Skeletal muscle cell (primary cell): ENCODE measurements at places on chromosomes 1 and 21.
A peak's percentile ranks its signal among the peaks of the same experiment; 100 is the strongest.

DNA sequence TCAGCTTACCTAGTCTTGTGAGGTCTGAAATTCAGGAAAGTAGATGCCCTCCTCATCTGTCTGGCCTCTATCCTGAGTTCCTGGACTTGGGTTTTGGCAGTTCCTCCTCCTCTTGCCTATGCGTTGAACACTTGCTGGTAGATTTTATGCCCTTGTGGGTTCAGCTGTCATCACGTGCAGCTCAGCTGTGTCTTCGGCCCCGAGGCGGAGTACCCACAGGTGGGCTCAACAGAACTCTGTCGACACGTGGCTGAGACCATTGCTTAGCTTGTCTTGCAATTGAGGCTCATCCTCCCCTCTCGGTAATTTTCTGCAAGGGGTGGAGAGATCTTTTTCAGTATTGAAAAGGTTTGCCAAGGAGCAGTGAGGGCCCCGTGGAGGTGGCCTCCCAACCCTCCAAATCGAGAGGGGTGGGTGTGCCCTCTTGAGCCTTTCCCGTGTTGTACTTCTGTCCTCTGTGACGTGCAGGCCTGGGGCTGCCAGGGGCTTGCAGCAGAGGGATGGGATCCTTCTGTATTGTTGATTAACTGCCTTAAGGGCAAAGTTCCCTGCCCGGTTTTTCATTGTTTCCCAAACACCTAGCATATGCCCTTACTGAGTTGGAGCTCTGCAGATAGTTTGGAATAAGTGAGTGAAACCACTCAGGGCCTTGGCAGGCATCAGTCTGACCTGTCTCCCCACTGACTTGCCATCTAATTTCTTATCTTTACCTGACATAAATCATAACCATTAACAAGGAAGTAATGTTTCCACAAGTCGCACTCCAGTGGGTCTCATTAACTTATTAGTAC is 2.9 kb downstream of the CENPS start:
- DNase-seq = no peak

DNA sequence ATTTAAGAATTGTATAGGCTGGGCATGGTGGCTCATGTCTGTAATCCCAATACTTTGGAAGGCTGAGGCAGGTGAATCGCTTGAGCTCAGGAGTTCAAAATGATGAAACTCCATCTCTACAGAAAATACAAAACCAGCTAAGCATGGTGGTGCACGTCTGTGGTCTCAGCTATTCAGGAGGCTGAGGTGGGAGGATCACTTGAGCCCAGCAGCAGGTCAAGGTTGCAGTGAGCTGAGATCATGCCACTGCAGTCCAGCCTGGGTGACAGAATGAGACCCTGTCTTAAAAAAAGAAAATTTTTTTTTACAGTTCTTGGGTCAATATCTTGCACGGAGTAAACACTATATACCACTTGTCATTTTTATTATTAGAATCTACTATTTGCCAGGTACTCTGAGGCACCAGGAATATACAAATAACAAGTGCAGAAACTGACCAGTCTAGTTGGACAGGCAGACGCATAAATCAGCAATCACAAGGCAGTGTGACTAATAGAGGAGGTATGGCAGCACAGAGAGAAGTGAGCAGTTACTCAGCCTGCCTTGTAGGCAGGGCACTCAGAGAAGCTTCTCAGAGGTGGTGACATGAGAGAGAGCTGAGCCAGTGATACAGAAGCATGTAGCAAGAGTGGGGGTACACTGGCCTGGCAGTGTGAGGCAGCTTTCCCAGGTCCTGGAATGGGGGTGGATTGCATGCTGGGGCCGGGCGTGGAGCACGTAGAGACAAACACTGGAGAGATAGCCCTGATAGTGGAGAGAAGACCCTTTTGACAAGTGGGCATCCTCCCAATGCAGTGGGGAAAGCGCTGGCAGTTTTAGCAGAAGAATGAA is 8.0 kb downstream of the PHLDA3 start:
- DNase-seq = peak; percentile 96

DNA sequence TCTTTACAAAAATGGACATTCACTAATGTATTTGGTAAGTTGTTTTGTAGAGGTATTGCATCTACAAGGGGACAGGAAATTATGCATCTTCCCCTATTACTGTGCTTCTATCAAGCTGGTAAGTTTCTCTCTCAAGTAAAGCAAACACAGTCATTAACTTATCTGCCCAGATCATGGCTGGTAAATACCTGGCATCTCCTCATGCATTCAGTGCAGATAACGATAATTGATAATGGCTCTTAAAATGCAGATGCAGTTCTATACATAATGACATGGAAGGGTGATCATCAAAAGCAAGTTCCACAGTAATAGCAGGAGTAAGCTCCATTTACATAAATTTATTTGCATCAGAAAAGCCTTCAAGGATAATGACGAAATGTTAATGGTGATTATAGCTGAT is 122.4 kb downstream of the SIPA1L2 start:
- DNase-seq = no peak

GRCh38 chr1:31345635-31346034 is 27.2 kb downstream of the FABP3 start:
- no peak for DNase-seq

DNA sequence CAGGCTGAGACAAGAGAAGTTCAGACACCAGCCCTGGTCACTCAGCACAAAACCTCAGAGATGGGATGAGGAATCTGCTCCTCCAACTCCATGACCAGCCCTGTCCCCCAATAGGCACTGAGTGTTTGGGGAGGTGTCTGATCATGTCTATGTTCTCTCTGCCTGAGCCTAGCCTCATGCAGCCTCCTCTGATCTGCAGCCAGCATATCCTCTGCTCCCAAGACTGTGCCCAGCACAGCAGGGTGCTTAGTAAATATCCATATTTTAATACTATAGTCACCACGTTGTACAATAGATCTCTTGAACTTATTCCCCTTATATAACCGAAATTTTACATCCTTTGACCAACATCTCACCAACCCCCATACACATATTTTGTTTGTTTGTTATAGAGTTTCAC is 202.9 kb downstream of the MATN1 start:
- no peak for DNase-seq

DNA sequence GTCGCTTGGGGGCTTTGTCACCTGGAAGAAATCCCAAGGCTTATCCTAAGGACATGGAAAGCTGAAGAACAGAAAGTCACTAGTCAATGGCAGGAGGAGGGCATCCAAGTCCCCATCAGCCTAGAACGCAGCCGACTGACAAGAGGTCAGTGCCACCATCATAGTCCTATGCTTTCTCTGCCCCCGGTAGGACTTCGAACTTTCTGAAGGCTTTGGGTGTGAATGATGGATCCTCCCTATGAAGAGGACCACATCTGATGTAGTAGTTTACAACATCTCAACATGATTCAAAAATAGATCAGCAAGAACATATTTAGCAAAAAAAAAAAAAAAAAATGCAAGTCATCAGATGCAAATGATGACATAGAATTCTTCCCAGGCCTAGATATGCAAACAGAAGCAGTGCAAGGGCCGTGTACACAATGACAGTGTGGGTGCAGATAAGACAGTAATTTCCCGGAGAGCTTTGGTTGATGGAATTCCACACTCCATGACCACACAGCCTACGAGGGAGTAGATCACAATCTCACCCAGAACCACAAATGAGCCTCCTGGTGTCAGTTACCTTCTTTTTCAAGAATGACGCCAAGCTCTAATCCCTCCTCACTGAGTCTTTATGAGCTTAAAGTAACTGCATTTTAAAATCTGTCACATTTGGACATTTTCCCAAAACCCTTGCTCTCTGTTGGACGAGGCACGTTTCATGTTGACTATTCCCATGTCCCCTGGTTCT is 88.2 kb downstream of the PSMG1 start:
- no peak for DNase-seq

- DNase-seq = no peak
Observed at GRCh38 chr1:234918961-234919761, 209.5 kb downstream of the TOMM20 start.

GRCh38 chr1:39688706-39689105 is 2.5 kb downstream of the HPCAL4 start:
- no peak for DNase-seq
